ENCODE measurements at places on chromosomes 6 and 20. TPM values are rescaled to one million over a fixed set of nuclear protein-coding genes. Genes with fewer than 3 reads are reported as not detected.

Gene MDFI
- not detected for total RNA-seq

Gene SHLD1
- 2.2 TPM for total RNA-seq

Gene ARHGAP40
- not detected for total RNA-seq

Gene SMLR1
- not detected for total RNA-seq

Gene FAM83C
- not detected for total RNA-seq

Gene SLC22A3
- total RNA-seq, result not detected

Gene EYA4
- total RNA-seq, result not detected

Gene PLCB4
- not detected for total RNA-seq

Gene ATXN1
- 17.3 TPM for total RNA-seq

Gene COL12A1
- 19.3 TPM for total RNA-seq

Gene MDN1
- 16.2 TPM for total RNA-seq

Gene FAM184A
- total RNA-seq, result 0.31 TPM

Gene NMBR
- total RNA-seq, result not detected

Gene NRSN1
- total RNA-seq, result not detected

Gene UNC93A
- total RNA-seq, result not detected

Gene CPNE1
- 128 TPM for total RNA-seq

Gene RNF144B
- 36.3 TPM for total RNA-seq

Gene CPXM1
- not detected for total RNA-seq

Gene MRPS18B
- total RNA-seq, result 160 TPM

Gene MARCKS
- total RNA-seq, result 145 TPM

Gene RCAN2
- not detected for total RNA-seq

Gene CD40
- 2.4 TPM for total RNA-seq

Gene RIPPLY2
- not detected for total RNA-seq

Gene ANKRD66
- total RNA-seq, result not detected

Gene MAD2L1BP
- total RNA-seq, result 98.2 TPM

Gene SOBP
- total RNA-seq, result 2.8 TPM

Gene VGLL2
- total RNA-seq, result not detected

Gene DEFB124
- not detected for total RNA-seq

Data from melanocyte of skin (primary cell).